Renal cortex interstitium (tissue), 15 donors: ENCODE measurements at places on chromosomes 2 and 18. TPM values are rescaled to one million over a fixed set of nuclear protein-coding genes. Genes with fewer than 3 reads are reported as not detected.

The ZNF396 gene
- polyA plus RNA-seq = 7.0 TPM

DNA sequence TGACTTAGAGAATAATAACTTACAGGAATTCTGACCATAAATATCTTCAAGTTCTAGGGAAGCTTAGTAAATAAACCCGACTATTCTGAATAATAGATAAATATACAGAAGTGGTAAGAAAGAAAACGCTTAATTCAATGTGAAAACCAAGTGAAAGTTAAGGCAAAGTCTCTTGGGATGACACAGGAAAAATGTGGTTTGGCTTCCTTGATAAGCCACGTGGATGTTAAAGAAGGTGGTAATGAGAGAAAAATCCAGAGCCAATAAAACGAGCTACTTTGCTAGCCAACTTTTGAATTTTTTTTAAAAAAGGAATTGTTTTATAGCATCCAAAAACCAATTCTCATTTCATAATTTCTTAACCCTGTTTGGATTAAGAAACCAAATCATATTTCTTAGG lies 166.2 kb upstream of the VRK2 start:
- no peak for DNase-seq

GRCh38 chr2:188695953-188696352 lies 278.2 kb upstream of the COL3A1 start:
- no peak for DNase-seq

The PSMA8 gene
- polyA plus RNA-seq = not detected
